ENCODE measurements at places on chromosomes 12 and 14.

DNA sequence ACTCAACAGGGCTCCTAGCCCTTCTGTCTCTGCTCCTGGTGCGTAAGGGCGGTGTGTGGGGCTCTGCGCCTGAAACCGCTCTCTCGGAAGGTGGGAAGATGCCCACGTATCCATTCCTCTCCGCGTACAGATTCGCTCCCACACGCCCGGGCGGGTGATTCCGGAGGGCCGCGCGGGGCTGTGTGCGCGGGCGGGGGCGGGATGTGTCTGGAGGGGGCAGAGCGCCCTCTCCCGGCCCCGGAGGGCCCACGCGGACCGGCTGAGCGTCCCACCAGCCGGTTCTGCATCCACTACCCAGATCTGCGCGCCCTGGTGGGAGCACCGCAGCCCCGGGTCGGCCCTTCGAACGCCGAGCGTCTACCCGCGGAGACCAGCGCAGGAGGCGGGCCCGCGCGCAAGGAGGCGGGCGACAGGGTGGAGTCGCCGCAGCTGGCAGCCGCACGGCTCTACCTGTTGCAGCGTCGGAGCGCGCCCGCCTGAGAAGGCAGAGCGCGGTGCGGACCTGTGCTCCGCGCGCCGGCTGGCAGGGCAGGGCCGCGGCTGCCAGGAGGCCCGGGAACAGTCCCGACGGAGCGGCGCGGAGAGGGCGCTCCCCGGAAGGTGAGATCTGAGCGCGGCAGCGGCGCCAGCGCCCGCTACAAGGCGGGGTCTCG is 1.4 kb upstream of the KCNK13 start:
- DNase-seq, result peak; percentile 69

DNA sequence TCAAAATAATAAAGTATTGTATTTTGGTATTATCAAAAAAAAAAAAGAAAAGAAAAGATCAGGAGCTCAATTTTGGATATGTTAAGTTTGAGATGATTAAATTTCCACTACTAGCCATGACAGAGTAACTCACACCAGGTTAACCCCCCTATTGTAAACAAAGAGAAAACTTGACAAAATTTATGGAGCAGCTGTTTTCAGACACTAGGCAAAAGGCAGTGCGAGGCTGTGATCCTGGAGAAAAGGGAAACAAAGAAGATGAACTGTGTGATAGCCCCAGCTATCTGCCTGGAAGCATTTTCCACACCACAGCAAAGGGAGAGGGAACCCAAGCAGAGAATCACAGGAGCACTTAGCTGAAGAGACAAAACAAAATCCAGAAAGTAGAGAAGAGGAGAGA is 145.0 kb downstream of the KIF21A start:
- no peak for DNase-seq

DNA sequence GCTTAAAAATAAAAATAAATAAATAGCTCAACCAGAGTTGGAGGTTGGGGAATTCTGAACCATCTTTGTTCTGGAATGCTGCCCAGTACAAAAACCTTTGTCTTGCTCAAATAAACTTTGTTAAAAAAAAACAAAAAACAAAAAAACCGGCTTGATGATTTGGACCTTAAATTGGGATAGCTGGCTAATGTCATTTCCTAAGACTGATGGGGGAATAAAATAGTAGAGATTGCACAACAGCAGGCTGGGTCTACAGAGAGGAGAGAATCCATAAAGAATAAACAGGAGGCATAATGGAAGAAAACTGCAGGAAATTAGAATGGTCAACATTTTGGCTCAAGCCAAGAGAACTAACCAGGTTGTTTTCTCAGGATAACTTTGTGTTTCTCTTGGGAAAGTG is 370.9 kb downstream of the AEBP2 start:
- DNase-seq, result no peak

- DNase-seq, result no peak
These were observed 53.4 kb upstream of the DLK1 start for GRCh38 chr14:100673085-100673806.

- DNase-seq, result no peak
These were observed 519.8 kb upstream of the TMPO start for GRCh38 chr12:97995559-97995958.

DNA sequence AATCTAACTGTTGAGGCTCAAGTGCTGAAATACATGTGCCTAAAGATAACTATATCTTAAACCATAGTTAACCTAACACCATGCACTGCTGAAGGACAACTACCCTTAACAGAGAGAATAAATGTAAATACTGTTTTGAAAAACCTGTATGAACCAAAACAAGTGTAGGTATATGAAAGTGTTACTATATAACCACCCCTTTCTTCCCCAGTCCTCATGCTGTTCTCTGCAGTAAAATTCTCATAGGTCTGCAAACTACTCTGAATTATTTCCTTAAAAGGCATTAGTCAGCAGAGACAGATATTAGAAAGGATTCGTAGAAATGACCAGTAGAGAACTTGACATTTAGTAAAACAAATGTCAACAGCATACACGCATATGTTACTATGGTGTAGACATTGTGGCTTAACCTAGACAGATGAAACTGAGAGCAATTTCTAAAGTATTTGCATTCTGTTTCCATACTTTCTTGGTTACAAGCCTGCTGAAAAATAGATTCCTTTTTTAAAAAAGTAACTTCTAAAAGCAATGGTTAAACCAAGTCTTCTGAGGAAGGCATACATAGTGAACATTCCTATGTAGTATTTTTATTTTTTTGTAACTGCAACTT is 13.9 kb downstream of the CSRP2 start:
- no peak for DNase-seq

- DNase-seq, result no peak
These were observed 1.6 kb downstream of the STXBP6 start for GRCh38 chr14:25048170-25049016.

- DNase-seq, result no peak
These were observed 30.6 kb upstream of the RFX4 start for GRCh38 chr12:106552228-106552627.

- no peak for DNase-seq
These were observed 31.5 kb upstream of the NUAK1 start for GRCh38 chr12:106170285-106170684.

- no peak for DNase-seq
These were observed 6.0 kb downstream of the CCDC85C start for GRCh38 chr14:99597911-99598600.

- DNase-seq, result no peak
These were observed 306.6 kb upstream of the TMPO start for GRCh38 chr12:98208816-98209215.

GRCh38 chr12:128823216-128823915 is 392 bp downstream of the SLC15A4 start:
- DNase-seq, result no peak

DNA sequence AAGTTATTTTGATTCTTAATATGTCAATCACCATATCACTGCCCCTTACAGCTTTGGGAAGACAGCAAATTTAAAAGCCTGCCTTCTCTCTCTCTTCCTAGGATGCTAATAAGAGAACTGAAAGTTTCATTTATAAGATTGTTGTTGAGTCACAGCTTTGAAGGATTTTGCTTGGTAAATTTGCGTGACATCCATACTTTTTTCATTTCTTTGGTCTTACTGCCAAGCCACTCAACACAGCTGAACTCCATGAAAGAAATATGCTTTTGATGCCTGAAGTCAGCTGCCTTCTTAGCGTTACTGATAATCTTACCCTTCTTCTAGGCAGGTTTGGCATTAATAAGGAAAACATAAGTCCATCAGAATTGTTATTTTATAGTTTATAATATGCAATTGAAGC is 155.0 kb downstream of the CRADD start:
- no peak for DNase-seq

DNA sequence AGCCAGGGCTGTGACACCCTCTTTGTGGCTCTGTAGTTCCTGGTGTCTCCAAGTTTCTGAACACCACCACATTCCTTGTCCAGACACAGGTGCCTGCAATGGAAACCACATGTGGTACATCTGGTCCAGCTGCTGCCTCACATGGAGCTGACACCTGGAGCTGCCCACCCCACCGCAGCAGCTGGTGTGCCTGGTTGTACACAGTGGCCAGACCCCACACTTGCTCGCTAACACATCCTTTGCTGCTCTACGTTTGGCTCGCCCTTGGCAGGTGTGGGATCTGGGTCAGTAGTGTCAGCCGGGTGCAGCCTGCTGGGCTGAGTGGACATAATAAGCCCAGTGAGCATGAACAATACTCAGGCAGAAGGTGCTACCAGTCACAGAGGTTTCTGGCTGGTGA is 198.9 kb downstream of the ADGRD1 start:
- no peak for DNase-seq

GRCh38 chr14:60565211-60565610 is 56.3 kb downstream of the SIX6 start:
- DNase-seq, result no peak

DNA sequence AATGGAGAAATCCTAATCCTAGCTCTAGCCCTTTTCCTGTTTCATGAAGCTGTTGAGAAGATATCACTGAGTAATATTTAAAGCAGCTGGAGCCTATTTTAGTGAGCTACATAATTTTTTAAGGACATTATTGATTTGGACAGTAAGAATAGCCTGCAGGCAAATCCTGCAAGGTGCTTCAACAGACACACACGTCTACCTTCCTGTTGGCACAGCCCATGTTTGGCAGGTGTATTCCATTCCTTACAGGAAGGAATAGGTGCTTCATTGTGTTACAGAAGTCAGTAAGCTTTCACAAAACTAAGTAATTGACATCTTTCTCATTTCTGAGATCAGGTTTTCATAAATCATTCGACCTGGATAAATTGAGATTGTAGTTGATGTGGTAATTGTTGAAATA is 50.6 kb downstream of the FOXA1 start:
- DNase-seq, result no peak

- no peak for DNase-seq
These were observed 62.9 kb upstream of the METAP2 start for GRCh38 chr12:95411057-95411456.

DNA sequence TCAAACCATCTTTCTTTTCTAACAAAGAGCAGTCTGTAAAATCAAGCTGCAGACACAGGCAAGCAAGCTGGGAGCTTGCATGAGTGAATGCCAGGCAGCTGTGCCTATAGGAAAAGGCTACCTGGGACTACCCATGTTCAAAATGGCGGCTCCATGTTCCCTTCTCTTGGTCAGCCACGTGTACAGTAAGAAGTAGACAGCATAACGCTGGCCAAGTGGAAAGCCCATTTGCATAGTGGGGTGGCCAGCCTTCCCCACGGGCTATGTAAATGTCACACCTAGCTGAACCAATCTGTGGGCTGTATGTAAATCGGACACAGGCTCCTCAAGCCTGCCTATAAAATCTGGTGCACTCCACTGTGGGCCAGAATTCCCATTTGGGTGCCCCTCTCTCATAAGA is 117.1 kb downstream of the SYT10 start:
- no peak for DNase-seq

DNA sequence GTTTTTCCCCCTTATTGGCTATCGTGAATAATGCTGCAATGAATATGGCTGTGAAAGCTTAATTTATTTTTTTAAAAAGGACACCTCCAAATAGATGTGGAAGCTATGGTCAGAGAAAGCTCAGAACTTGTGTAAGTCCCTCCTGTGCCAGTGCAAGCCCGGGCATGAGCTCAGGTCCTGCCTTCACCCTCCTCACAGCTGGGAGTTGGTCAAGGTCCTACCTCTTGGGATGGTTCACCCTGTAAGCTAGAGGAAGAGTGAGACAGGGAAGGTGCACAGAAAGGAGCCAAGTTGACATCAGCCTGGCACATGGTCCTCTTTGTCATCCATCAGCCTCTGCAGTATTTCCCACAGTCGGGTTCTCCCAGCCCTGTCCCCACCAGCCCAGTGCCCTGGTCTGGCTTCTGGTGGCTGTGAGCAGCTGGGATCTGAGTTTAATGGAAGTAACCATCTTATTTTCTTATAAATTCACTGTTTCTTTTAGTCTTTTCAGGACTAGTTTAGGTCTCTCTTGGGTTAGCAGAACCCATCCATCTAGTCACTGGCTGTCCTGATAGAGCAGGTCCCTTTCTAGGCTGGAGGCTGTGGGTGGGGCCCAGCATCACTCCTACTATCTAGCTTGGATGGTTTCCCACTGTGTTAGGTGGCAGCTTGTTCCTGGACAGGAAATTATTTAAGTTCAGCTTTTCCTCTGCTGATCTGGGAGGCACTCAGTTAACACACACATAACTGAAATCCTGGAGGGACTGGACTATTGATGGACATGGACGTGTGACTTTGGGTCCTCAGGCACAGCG is 11.8 kb upstream of the PLEKHG3 start:
- no peak for DNase-seq

DNA sequence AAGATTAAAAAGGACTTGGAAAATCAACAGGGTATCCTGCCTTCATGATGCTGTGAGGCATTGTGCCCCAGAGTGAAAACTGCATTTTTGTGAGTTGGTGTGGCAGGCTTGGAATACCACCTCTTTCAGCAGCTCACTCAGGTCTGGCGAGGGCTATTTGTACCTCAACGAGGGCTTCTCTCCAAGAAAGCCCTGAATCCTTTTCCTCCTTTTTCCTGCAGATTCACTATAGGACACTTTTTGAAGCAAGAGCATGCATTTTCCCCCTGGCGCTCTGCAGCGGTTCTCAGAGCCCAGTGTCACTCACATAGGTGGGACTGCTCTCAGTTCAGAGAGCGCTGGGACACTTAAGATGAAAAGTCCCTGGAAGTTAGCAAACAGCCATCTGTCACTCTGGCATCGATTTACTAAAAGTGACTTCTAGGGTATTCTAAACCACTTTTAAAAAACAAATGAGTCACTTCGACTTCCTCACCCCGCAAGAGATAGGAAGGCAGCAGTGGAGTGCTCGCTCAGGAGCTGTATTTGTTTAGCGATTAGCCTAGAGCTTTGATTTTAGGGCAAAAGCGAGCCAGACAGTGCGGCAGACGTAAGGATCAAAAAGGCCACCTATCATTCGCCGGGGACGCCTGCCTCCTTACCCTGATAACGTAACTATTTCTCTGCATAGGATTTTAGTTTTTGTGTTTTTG is 782 bp upstream of the LGR5 start:
- DNase-seq, result peak; percentile 2

DNA sequence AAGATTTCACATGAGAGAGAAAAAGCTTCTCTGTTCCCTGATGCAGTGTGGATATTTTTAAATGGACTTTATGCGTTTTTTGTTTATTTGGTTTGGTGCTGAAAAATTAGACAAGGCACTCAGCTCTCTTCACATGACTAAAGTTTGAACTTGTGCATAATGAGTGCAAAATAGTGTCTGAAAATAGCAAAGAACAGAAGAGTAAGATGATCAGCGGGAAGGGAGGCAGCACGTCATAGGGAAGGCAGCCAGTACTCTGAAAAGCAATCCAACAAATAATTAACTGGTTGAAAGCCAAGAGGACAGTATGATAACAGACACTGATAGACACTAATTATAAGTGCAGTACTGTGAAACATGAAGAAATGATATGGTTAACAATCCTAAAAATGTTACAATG is 46.6 kb upstream of the CDKN3 start:
- DNase-seq, result no peak

GRCh38 chr12:77392467-77393088 is 327.2 kb upstream of the E2F7 start:
- no peak for DNase-seq

- DNase-seq, result no peak
These were observed 30.4 kb downstream of the CHST11 start for GRCh38 chr12:104486943-104487819.

DNA sequence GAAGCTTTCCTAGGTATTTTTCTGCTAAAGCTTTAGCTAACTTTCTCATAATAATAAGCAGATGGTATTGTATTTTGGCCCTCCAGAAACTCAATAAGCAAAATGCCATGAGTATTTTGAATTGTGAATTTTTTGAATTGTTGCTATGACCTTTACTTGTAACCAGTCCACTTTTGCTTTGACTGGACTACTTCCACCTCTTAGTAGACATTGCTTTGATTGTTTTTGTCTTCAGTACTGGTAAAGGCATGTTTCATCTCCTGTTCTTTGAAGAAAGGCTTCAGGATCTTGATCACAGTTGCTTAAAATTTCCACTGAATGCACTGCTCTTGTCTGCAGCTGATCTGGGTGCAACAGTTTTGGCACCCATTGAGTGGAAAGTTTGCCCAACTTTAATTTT is 102.3 kb downstream of the TRMT5 start:
- no peak for DNase-seq
